ENCODE measurements at places on chromosomes 16 and 17. TPM values are rescaled to one million over a fixed set of nuclear protein-coding genes. Genes with fewer than 3 reads are reported as not detected.

The IL34 gene
- 0.38 TPM for total RNA-seq

The EXOC3L1 gene
- 0.62 TPM for total RNA-seq

The SULT1A2 gene
- not detected for total RNA-seq

The KRT23 gene
- total RNA-seq = not detected

GRCh38 chr17:32261417-32261736 is 4.3 kb upstream of the RHBDL3 start:
- peak; percentile 23 for DNase-seq

- DNase-seq = no peak
Measured at GRCh38 chr17:17633310-17633709, 41.8 kb upstream of the PEMT start.

- peak; percentile 76 for DNase-seq
Measured at GRCh38 chr16:20879175-20880040, 20.8 kb downstream of the DCUN1D3 start.

DNA sequence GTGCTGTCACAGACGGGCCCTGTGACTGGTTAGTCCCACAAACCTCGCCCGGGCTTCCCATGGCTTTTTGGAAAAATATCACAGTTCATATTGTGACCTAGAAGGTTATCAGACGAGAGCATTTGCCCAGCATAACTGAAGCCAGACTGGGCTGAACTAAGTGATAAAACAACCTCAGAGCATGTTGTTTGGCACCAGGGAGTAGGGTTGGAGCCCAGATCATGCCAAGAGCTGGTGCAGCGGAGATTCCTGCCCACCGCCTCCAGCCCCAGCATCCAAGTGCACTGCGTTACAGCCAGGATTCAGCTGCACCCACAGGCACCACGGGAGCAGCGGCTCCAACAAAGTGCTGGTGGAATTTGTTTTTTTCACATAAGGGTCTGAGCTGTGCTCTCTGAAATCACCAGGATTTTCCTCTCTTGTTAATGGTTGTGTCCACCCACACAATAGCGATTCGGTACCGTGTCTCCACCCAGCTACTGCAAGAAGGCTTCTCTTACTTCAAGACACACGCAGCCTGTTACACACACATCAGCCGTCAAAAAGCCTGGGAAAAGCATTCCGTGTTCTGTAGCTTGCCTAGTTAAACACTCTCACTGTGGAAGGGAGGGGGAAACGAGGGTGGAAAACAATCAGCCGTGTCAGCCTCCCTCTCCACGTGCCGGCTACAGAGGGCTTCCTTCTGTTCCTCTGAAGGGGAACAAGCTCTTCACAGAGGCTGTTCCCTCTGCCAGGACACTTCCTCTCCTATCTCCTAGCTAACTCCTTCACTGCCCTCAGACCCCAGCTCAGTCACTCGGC is 273.8 kb downstream of the C16orf95 start:
- peak; percentile 74 for DNase-seq

GRCh38 chr16:11391576-11391975 is 46.3 kb downstream of the RMI2 start:
- no peak for DNase-seq

DNA sequence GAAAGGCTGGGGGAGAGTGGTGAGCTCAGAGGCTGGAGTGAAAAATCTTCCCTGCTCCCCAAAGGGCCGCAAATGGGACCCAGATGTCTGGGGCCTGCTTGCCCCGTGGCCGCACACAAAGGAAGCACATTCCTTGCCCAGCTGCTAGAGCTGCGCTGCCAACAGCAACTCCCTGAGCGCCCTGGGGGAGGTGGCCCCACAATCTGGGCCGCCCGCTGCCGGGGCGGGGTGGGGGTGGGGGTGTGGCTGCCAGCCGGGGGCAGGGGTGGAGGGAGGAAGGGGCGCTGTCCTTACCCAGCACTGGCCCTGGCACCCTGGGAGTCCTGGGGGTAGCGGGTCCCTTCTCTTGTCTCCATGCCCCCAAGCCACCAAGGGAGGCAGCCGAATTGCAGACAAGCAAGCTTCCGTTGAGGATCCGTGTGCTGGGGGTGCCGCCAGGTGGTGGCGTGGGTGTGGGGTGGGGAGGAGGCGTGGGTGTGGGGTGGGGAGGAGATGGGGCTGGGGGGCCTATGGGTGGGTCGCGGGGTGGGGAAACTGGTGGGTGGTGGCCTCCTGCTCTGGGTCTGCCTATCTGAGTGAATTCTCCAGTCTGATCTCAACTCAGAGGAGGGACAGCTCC is 48.4 kb upstream of the PABPN1L start:
- peak; percentile 27 for DNase-seq

DNA sequence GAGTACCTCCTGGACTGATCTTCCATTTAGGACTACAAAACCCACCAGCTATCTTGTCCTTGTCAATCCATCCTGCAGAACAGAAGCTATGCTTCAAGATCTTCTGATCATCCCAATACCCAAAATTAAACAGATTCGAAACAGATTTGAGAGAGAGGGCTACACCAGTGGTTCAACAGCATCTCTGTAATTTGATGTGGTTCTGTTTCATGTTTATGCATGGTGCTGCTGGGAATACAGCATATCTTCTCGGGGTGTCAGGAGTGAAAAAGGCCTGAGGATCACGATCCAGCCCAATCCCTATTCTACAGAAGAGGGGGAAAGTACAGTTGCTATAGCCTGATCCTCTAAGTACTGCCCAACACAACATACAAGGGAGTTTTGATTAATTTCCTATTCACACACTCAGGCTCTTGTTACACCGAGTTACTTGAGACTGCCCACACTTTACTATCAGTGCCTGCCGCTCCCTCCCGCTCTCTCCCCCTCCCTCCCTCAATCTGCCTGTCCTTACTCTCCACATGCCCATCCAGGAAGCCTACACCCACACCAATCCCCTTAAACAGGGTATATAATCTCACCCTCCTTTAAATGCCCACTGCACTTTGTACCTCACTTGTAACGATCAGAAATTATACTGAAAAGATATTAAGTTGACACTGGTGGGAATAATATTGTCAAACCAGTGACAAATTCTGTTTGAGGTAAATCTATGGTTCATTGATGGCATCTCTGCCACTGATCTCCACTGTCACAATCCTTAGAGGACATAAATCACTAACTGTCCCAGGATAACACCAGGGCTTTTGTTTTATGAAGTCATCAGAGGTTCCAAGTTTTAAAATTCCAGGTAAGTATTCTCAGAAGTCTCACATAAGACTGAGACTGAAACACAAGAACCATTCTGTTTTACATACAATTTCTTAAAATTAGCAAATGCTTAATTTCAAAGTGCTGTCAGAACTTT is 89.3 kb upstream of the PLEKHM1 start:
- DNase-seq = no peak

- DNase-seq = no peak
Measured at GRCh38 chr17:73099511-73099910, 7.0 kb upstream of the SLC39A11 start.

- DNase-seq = no peak
Measured at GRCh38 chr17:7544911-7545310, 3.9 kb upstream of the TNFSF12 start.

All from astrocyte (in vitro differentiated cells and primary cell).